Esophagus muscularis mucosa (tissue), 4 donors: ENCODE measurements at places on chromosomes 13 and 19. TPM values are rescaled to one million over a fixed set of nuclear protein-coding genes. Genes with fewer than 3 reads are reported as not detected.

DNA sequence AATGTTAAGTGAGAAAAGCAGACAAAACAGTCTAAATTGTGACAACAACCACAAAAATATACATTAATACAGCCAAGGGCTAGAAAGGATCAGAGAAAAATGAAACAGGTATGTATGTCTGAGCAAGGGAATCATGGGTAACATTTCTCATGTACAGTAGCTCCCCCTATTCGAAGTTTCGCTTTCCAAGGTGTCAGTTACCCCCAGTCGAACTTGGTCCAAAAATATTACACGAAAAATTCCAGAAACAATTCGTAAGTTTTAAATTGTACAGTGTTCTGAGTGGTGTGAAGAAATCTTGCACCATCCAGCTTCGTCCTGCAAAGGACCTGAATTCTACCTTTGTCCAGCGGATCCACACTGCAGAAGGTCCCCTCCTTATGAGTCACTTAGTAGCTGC is 1.8 kb upstream of the RNASEH2B start:
- peaks cover 32% of the 10 kb centered on the region for H3K4me1 ChIP-seq
- no peaks in the 10 kb centered on the region for H3K36me3 ChIP-seq
- no peak overlapping the region for H3K4me3 ChIP-seq
- DNase-seq = no peak
- H3K27ac ChIP-seq = no peak overlapping the region
- H3K27me3 ChIP-seq = no peaks in the 10 kb centered on the region

Gene TJP3
- 0.06 TPM for total RNA-seq

Gene SWSAP1
- 1.3 TPM for total RNA-seq

DNA sequence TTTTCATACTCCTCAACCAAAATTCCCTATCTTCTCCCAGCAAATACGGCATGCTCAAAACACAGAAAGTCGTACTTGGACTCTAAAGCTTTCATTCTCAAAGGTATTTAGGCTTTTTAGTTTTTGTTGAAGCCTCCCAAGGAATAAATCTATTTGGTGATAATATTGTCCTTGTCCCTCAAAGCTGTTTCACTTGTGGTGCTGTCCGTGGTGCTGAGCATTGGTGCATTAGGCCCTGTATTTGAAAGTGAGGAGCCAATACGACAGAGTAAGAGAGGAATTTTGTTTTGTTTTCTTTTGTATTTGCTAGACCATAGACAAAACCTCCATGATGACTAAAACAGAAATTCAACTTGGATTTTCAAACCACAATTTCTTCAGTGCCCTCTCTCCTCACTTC is 3.2 kb upstream of the LGALS13 start:
- DNase-seq = no peak
- no peak overlapping the region for H3K27ac ChIP-seq
- H3K4me3 ChIP-seq = no peak overlapping the region
- no peaks in the 10 kb centered on the region for H3K36me3 ChIP-seq
- H3K27me3 ChIP-seq = no peaks in the 10 kb centered on the region

GRCh38 chr13:58960888-58961287 is 1202.8 kb downstream of the DIAPH3 start:
- no peaks in the 10 kb centered on the region for H3K36me3 ChIP-seq
- H3K4me3 ChIP-seq = no peak overlapping the region
- no peaks in the 10 kb centered on the region for H3K4me1 ChIP-seq
- no peaks in the 10 kb centered on the region for H3K27me3 ChIP-seq
- no peak for DNase-seq
